Amygdala (tissue), 56 donors: ENCODE measurements at places on chromosomes 3 and 15.

DNA sequence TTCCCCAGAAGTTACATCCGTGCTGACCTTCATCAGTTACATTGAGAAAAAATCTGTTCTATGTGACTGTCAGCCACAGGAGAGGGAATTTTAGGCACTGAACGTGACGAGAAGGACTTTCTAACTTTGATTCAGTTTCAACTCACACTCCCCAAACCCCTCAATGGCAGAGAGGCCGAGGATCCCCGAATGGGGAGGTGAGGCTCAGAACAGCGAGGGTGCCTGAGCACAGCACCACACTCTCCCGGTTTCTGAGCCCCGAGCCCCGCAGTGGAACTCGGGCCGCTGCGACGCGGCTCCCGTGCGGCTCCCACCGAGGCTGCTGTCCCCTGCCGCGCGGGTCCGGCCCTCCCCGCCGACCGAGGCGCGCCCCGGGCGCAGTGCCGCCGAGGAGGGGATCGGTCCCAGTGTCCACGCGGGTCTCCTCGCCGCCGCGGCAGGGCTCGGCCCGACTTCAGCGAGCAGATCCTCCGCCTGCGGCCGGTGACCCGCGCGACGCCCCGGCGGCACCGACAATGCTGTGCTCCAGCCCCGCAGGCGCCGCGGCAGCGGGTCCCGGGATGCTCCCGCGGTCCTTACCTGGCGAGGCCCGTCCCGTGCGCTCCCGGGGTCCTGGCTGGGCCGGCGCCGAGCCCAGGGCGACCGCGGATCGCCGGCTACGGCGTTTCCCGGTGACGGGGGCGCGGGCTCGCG lies 439 bp downstream of the CTXND1 start:
- no peak for DNase-seq

GRCh38 chr3:184814214-184814613 lies 2.2 kb downstream of the VPS8 start:
- DNase-seq: no peak

GRCh38 chr15:41934843-41935242 lies 37.5 kb downstream of the EHD4 start:
- DNase-seq: no peak

DNA sequence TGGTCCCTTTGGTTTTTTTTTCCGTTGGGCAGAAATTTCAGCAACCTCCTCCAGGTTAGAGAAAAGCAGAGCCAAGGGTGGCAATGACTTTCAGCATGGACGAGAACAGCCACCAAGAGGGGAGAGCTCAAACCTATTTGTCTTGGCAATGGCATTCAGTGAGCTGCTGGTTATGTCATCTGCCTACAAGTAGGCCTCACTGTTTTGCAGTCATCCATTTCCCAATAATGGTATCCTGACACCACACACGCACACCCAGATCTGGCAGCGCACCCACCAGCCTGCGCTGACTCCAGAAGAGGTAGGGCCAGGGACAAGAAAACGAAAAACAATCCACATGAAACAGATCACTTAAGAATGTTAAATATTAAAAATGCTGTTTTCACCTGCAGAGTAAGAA lies 92.3 kb downstream of the MAGI1 start:
- DNase-seq: no peak

GRCh38 chr3:60144071-60144470 lies 1094.2 kb upstream of the CFAP20DC start:
- no peak for DNase-seq

GRCh38 chr15:57607570-57608000 lies 15.9 kb downstream of the MYZAP start:
- DNase-seq: no peak

DNA sequence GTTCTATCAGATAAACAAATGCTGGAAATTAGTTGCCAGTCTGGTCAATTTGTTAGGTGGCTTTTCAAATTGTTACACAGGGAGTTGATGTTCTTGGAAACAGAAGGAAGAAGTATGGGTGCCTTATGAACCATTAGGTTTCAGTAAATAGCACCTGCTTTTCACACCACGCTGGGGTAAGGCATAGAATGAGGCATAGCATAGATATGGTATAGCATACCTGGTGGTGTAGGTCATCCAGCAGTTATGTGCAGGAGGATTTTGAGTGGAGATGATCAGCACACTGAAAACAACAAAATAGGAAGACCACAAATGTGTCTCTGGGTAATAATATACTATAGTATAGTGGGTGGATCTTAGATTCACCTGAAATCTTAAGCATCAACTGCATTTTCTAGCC lies 121.4 kb downstream of the GMPS start:
- DNase-seq: no peak

DNA sequence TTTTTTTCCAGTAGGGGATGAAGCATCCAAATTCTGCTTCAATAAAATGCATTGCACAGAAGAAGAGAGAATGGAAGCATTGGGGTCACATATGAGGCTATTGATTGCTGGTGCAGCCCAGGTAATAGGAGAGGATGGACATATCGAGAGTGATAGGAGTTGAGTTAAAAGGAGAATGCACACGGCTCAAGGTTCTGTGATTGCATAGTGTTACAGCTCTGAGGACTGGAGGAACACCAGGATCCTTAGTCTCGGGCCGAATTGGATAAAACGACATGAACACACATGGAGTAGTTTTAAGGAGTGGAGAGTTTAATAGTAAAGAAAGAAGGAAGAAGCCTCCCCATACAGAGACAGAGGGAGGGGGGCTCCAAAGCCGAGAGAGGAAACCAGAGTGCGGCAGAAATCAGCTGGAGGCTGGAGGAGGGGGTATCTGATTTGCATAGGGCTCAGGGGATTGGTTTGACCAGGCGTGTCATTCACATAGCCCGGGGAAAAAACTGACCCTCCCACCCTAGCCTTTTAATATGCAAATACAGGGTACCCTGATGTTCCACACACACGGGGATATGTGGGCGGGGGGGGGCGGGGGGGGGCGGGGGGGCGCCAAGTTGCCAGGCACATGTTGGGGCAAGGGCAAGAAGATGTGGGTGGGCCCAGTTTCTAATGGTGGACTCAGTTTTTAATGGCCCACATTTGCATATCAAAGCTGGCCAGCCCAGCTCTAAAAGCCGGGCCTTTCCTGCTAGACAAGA lies 156.9 kb downstream of the AGBL1 start:
- DNase-seq: no peak

DNA sequence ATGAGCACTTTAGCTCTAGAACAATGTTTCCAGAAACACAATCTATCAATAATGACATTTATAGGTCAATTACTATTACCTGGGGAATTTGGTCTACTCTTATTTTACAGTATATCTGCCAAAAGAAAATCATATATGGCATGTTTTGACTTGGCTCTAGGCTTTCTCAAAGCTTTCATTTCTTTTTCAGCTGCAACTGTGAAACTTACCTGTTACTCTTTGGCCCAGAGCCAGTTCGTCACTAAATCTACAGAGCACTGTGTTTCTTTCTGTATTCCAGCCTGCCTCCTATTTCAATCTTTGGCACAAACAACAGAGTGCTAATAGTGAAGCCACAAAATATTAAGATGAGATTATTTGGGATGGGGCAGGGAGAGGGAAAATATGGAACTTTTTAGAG lies 76.0 kb downstream of the P2RY1 start:
- no peak for DNase-seq

GRCh38 chr15:50911001-50911400 lies 2.5 kb downstream of the AP4E1 start:
- DNase-seq: no peak

DNA sequence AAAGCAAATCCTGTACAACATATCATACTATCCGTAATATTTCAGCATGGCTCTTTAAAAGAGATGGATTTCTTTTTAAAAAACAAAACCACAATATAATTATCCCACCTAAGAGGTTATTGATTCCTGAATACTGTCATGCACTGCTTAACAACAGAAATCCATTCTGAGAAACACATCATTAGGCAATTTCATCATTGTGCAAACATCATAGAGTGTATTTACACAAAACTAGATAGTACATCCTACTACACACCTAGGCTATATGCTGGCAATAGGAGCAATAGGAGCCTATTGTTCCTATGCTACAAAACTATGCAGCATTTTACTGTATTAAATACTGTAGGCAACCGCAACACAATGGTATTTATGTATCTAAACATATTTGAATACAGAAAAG lies 242.0 kb downstream of the NEK10 start:
- DNase-seq: no peak

- DNase-seq: no peak
These were observed 144.2 kb upstream of the ARHGEF26 start for GRCh38 chr3:153976891-153977554.

DNA sequence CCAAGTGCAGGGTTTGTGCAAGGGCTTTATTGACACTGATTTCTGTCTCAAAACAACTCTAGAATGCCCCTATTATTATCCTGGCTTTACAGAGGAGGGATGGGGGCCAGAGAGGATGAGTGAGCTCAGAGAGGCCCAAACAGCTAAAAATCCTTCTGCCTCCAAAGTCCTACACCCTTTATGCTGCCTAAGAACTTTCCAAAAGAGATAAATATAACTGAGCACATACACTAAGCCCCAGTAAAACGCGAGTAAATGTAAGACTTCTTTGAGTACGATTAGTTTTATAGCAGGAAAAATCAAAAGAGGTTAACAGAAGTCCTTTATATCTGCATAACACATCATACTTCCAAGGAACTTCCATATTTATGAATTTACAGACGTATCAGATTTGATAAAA lies 149.1 kb downstream of the CTNNB1 start:
- no peak for DNase-seq

DNA sequence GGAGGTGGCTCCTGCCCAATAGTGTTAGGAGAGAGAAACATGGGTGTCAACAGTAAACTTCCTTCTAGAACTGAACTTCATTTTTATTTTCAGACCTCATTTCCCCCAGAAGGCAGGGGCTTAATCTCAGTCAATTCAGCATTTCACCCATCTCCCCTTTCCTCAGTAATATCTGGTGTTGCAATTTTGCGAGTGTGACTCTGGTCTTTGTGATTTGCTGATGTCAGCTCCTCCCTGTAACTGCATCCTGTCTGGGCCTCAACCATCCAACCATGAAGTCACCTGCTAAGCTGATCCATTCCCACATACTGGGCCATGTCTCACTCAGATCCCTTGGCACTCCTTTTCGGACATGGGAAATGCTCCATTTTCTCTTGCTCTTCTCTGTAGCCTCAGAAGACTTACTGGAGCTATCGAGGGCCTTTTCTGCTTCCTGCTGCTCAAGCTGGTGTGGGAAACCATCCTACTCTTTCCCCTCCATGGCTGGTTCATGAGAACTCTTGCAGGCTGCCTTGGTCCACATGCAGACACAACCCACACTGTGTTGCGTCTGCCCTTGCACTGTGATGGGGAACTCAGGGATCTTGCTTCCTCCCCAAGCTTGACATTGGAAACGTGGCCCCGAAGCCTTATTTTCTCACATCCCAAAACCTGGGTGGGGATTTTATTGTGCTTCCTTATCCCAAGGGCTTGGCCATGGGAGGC lies 24.6 kb downstream of the CCR4 start:
- DNase-seq: no peak

DNA sequence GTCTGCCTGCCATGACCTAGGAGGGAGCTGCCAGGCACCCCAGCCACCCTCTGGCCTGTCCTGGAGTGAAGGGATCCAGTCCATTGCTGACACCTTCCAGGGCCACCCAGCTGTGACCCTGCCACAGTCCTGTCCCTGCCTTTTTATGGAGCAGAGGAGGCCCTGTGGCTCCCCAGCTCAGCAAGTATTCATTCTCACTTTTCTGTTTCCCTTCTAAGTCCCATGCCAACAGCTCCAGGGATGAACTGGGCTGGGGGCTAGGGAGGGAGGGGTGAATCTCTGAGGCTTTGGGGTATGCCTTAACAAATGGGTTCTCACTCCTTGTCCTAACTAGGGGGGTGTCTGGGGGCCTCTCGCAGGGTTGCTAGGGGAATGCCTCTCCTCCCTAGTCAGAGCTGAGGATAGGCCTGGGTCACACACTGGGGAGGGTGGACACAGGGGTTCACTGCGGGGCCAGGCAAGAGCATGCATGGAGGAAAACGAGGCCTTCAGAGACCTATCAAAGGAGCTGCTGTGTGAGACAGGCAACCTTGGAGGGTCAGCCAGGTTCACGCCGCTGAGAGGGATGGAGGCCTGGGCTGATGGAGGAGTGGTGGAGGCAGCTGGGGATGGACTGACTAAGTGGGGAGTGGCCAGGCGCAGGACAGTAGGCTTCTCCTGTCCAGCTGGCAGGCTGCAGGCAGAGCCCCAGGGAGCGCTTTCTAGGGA lies 31.8 kb downstream of the EPHB3 start:
- no peak for DNase-seq

DNA sequence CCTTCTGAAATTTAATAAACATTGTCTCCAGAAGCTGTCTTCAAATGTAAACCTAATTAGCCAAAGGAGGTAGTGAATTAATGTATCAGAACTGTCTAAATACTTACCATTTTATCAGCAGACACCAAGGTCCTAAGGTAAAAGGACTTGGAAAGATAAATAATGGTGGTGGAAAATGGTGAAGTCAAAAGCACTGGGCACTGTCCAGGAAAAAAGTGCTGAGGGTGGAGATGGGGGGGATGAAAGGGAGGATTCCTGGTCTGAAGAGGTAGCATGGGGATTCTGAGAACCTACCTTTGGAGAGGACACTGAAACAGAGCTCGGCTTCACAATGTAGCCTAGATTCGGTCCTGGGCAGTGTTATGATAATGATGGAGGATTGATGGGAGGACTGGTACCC lies 149.0 kb upstream of the DPH6 start:
- no peak for DNase-seq

DNA sequence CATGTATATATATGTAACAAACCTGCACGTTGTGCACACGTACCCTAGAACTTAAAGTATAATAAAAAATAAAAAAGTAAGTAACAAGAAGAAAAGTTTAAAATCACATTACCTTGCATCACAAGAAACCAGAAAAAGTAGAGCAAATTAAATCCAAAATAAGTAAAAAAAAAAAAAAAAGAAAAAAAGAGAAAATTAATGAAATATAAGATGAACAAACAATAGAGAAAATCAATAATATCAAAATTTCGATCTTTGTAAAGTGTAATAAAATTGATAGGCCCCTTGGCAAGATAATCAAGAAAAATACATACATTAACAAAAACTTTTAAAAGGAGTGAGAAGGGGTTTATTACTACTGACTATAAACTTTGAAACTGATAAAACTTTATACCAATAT lies 7.4 kb upstream of the BHLHE40 start:
- no peak for DNase-seq

- no peak for DNase-seq
These were observed 256.0 kb upstream of the CBLB start for GRCh38 chr3:106124818-106125217.

- DNase-seq: no peak
These were observed 30.4 kb downstream of the SNRPN start for GRCh38 chr15:24985224-24985623.

GRCh38 chr3:142180761-142181362 lies 31.5 kb upstream of the TFDP2 start:
- no peak for DNase-seq

GRCh38 chr3:126448893-126449180 lies 26.9 kb downstream of the ZXDC start:
- no peak for DNase-seq

DNA sequence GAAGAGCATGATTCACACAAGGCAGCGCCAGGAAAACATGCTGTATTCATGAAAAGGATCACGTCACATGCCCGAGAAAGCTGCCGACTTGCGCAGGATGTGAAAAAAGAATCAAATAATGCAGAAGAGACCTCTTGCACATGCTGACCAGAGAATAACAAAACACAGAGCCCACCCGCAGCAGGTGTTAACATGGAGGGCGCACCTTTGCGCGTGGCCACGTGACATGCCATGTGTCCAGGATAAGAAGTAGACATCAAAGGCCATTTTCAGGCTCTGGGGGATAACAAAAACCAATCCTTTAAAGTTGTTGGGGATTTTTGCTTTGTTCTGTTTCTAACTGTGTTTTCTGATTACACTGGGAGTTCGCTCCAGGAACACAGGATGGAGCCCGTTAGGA lies 1332.8 kb downstream of the ZPLD1 start:
- DNase-seq: no peak

- DNase-seq: no peak
These were observed 29.3 kb upstream of the C15orf39 start for GRCh38 chr15:75172284-75172820.
